ENCODE measurements at places on chromosomes 7 and 10.

DNA sequence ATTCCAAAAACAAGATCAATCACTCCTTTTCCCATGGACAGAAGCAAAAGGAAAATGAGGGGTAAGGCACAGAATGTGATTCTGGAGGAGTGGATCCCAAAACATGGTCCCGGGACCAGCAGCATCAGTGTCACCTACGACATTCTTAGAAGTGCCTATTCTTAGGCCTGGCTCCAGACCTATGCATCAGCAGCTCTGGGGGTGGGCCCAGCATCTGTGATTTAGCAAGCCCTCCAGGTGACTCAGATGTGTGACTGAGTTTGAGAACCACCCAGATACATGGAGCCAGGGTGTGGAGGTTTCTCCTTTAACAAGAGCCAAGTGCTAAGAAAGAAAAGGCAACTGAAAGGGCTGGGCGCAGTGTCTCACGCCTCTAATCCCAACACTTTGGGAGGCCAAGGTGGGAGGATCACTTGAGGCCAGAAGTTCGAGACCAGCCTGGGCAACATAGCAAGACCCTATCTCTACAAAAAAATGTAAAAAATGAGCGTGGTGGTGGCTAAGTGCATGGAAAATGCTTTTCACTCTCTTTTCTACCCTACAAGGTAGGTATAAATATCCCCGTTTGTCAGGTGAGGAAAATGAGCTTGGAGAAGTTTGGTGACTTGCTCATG, 17.1 kb upstream of the ARPC1A start:
- DNase-seq, result no peak

DNA sequence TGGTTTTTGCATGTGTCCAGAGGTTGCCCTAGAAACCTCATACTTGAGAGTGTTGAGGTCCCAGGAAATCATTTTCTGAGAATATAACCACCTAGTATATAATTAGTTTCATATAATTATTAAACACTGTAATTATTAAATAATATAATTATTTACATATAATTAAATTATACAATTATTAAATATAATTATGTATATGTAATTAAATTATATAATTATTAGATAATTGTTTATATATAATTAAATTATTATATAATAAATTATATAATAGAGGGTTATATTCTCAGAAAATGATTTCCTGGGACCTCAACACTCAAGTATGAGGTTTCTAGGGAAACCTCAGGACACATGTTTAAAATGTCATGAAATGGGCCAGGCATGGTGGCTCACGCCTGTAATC, 27.6 kb downstream of the SCRN1 start:
- no peak for DNase-seq

DNA sequence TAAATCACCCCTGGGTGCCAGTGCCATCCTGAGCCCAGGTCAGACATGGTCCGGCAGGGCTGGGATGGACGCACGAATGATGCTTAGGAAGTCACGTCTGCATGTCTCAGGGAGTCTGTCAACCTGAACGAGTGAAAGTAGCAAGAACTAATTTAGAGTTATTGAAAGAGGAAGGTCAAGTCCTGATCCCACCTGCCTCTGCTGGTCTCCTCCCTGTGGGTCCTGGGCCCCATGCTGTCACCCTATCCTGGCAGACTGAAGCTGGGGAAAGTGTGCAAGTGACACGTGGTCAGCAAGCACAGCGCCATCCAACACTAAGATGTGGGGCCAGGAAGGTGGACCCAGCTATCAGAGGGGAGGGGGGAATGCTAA, 26.1 kb upstream of the GRID1 start:
- no peak for DNase-seq

GRCh38 chr10:76514321-76514720, 1082.9 kb downstream of the LRMDA start:
- DNase-seq, result no peak

DNA sequence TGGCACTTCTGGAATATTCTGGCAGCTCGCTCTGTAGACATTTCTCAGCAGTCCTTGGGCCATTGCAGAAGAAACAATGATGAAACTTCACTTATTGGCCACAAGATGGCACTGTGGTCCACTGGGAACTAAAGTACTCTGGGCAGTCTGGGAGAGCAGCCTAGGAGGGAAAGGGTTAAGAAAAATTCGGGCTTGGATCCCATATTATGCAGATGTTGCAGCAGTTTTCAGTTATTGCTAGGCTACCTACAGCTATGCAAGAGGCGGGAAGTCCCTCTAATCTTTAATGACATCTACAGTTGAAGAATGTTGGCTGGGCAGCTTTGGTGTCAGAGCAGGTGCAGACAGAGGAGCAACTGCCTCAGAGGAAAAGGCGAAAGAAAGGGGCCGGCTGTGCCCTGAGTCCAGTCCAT, 201.7 kb upstream of the PRSS58 start:
- DNase-seq, result no peak

DNA sequence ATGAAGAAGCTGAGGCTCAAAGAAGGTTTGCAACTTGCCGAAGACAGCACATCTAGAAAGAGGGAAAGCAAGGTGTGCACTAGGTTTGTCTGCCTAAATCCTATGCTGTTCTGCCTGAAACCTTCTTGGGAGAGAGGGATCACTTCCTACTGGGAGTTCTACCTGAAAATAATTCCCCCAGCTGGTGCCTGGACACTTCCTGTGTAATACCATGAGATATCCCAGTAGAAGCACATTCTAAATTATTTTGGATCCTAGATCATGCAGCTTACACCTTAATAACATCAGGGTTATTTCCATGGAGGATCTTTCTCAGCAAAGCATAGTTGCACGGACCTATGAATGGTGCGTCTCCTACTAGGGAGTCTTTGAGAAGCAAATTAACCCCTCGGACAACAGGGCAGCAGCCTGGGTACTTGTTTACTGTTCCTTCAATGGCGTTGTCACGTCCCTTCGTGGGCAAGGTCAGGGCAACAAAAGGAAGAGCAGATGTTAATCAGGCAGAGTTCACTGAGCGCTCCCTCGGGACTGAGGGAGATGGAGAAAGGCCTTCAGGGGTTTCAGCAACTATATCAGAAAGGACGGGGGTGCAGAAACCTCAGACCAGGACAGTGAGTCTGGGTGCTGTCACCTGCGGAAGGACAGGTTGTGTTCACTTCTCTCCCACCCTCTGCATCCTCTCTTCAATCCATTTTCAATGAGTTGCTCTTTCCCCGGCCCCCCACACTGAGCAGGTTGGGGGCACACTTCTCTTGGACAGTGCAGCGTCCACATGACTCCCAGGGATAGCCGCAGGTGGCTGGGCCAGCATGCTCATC, 44.0 kb downstream of the OAT start:
- no peak for DNase-seq

DNA sequence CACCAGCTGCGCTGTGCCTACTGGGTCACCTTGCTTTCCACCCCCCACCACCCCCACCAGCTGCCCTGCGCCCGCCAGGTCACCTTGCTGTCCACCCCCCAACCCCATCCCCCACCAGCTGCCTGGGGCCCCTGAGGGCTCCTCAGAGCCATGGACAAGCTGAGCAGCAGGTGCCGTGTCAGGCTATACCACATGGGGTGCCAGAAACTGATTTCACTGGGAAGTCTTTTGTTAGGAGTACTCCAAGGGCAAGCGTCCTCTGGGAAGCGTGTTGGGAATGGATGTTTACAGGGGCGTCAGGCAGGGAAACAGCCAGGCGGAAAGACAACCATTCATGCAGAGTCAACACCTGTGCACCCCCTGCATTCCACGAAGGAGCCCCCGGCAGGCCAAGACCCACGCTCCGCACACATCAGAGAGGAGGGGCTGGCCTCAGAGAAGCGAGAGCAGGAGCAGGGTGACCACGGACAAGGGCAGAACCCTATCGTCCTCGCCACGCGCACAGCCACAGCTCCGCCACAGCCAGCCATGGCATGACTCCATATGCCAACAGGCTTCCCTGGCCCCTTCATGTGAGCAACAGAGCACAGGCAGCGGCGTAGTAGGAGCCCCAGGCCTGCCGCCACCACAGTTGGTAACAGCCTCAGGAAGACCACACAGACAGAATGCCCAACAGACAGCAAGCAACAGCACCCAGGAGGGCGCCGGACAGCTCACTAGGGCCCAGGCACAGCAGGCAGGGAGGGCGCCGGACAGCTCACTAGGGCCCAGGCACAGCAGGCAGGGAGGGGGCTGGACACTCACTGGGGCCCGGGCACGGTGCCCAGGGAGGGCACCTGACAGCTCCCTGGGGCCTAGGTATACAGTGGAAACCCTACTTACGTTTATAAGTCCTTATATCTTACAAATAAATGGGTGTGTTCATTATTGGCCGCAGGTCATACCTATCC, 180.8 kb downstream of the MAD1L1 start:
- no peak for DNase-seq

- DNase-seq, result no peak
Observed at GRCh38 chr10:78997635-78998618, 70.8 kb upstream of the ZMIZ1 start.

DNA sequence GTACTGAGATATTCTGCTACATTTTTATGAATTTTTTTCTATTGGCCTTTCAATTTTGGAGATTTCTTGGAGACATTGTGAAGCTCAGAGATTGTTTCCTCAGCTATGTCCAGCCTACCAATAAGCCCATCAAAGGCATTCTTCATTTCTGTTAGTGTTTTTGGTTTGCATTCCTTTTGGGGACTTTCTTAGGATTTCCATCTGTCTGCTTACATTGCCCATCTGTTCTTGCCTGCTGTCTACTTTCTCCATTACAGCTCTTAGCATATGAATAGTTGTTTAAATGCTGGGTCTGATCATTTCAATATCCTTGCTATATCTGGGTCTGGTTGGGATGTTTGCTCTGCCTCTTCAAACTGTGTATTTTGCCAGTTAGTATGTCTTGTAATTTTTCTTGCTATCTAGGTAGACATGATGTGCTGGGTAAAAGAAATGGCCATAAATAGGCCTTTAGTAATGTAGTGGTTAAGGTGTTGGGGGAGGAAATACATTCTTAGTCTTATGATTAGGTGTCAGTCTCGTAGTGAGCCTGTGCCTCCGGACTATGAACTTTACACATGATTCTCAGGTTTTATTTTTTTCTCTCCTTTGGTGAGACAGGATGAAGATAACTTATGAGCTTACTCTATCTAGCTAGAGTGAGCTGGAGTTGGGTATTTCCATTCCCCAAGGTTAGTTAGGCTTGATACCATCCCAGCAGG, 32.6 kb upstream of the NME8 start:
- DNase-seq, result no peak

DNA sequence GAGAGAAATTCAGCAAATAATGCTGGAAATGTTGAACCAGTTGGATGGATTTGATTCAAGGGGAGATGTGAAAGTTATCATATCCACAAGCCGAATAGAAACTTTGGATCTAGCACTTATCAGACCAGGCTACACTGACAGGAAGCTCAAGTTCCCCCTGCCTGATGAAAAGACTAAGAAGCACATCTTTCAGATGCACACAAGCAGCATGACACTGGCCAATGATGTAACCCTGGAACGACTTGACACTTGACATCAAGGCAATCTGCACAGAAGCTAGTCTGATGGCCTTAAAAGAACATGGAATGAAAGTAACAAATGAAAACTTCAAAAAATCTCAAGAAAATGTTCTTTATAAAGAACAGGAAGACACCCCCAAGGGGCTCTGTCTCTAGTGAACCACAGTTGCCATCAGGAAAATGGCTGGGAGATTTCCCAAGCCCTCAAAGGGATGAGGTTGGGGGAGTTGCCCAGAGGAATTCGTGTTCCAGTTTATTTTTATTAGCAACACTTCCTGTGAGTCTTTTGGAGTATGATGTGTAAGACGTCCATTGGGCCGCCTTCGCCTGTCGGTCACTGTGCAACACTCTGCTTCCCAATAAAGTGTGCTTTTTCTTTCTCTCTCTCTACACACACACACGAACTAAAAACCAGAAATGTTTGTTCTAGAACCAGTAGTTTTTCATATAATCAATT, 200.0 kb downstream of the HIBADH start:
- no peak for DNase-seq

DNA sequence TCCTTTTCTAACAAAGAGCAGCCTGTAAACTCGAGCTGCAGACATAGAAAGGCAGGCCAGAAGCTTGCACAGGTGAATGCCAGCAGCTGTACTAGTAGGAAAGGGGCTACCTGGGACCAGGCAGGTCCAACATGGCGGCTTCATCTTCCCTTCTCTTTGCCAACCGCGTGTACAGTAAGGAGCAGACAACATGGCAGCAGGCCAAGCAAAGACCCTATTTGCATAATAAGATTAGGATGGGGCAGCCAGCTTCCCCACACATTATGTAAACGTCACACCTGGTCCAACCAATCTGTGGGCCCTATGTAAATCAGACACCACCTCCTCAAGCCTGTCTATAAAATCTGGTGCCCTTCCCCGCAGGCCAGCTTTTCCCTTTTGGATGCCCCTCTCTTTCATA, 1186.5 kb upstream of the AUTS2 start:
- DNase-seq, result no peak

- no peak for DNase-seq
Observed at GRCh38 chr7:22255834-22256233, 101.1 kb downstream of the RAPGEF5 start.

DNA sequence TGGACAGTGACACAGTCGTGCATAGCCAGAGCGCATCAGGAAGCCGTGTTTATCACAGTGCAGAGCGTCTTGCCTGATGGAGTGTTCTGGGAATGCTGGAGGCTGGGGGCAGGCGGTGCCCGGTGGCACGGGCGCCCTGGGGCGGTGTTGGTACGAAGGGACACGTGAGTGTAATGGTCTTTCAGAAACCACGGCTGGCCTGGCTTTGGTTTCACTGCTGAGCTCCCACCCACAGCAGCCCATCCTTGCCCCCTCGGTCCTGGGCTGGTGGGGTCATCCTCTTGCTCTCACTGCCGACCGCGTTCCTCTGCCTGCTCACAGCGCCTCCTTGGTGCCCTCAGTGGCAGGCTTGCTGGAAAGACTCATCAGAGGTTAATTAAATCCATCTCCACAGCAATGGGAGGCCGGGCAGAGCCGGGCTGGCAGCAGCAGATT, 50.6 kb downstream of the NKX6-2 start:
- DNase-seq, result no peak

- DNase-seq, result no peak
Observed at GRCh38 chr10:99671386-99671785, 12.1 kb downstream of the ENTPD7 start.

DNA sequence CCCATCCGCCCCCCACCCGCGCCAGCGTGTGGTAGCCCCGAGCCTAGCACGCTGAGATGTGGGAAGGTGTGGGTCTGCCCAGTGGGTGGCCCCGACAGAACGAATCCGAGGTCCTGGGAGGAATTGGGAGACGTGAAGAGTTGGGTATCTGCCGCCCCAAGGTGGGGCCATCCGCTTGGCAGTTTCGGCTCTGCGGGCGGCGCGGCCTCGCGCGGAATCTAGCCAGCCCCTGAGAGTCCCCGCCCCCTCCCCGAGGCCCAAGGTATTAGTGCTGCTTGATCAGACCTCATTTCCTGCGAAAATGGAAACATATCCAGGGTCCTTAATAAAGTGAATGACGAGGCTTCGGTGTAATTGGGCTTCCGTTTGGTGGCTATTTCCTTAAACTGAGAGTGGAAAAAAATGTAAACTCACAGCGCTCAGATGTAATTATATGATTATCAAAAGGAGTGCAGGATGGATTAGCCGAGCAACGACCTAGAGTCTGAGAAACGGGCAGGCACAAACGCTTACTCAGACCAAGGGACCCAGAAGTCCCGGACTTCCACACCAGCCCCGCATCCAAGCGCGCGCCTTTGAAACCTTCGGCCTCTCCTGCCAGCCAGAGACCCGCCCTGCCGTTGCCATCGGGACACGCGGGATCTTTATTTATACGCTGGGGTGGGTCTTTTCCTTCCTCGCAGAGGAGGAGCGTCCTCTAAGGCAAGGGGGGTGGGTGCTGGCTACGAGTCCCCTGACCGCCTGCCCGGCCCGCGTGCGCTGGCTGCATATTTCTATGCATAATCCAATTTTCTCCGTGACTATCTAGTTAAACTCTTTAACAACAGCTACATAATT, 12.8 kb downstream of the LBX1 start:
- no peak for DNase-seq

Measured in liver (tissue), 10 donors.